ENCODE measurements at places on chromosomes 5 and 9.

DNA sequence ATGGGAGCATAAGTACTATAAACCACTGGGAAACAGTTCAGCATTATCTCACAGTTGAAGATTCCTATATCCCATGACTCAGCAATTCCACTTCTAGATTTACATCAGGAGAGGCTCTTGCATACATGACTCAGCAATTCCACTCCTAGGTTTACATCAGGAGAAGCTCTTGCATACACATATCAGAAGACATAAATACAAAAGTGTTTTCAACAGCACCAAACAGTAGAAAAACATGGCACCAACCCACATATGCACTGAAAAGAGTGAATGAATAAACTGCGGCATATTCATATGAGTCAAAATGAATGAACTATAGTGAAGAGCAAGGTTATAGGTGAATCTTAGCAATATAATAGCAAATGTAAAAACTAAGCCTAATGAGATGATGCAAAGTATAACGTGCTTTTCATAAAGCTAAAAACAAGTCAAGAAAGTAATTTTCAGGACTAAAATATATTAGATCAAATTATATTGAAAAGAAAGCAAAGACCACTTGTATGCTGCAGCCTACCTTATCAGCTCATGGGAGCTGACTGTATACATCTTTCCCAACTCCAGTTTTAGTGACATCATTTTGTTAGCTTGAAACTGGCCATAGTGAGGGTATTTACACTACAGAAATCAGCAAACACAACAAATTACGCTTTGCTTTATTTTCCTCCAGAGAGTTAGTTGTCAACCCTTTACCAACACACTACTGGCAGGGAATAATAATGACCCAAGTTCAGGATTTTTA is 95.8 kb downstream of the ANKRD18B start:
- peak; percentile 83 for DNase-seq

DNA sequence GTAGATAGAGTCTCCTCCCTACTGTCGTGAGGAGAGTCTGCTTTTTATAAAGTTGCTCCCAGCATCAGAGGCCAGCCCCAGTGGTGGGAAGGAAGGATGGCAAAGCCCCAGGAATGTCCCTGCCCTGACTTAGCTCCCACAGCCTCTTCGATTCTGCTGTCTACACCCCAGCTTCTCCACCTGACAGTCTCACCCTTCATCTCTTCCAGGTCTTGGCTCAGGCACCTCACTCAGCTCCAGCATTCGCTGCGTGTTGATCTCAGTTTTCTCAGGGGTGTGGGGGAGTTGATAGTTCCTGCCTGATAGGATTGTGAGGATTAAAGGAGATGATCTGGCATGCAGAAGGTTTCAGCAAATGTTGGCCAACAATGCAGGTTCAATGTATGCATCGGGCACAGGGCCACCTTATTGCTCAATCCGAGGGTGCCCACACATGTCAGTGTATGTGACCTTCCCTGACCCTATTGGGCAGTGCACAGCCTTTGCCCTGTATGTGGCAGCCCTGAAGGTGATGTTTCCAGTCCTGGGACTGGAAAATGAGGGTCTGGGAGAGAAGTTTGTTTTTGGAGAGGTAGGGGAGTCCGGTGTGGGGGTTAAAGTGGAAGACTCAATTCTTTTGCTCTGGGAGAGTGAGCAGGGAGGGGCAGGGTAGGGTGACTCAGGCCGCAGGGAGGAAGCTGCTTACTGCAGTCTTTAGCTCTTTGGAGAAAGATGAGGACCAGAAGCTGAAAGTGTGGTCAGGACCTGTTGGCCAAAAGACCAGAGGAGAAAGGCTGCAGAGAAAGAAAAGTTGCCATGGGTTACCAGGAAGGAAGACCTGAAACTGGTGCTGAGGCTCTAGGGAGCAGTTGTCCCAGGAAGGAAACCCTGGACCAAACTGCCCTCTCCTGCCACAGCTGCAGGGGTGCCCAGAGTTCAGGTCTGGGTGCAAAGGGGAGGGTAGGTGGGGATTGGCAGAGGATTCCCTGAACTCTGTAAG is 153.2 kb downstream of the MACROH2A1 start:
- DNase-seq: peak; percentile 58

DNA sequence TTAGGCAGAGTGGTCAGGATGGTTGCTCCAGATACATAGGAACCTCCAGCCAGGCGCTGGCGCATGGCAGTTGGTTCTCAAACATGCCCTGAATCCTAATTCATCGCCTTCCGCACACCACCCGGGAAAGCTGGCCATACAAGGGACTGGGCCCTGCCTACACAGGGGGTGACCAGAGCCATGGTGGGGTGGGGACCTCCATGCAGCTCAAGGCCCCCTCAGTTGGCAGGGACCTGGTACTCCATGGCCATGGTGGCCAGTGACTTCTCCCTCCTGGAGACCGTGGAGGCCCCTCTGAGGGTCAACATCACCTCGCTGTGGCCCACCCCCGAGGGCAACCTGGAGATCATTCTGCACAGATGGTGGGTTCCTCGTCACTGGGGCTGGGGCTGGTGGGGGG is 26.8 kb downstream of the PAEP start:
- no peak for DNase-seq

GRCh38 chr9:121303456-121304451 is 35.8 kb downstream of the GSN start:
- DNase-seq: no peak

DNA sequence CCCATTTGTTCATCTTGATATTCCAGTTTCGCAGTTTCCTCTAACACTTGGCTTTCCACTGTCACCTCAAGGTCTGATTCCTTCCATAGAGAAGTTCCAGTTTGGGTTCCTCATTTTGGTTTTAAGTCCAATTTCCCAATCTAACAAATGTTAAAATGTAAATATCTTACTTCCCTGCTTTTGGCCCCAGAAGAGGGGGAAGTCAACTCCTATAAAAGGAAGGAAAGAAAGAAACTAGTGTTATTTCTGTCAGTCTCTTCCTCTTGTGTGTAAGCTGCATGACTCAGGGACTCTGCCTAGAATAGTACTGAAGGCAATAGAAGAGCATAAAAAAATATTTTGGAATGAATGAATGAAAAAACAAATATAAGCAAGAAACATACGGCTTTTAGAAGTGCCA is 127.5 kb upstream of the CCNG1 start:
- no peak for DNase-seq

- no peak for DNase-seq
Observed at GRCh38 chr5:3891113-3891512, 295.5 kb downstream of the IRX1 start.

- peak; percentile 12 for DNase-seq
Observed at GRCh38 chr9:79352322-79352721, 219.4 kb upstream of the TLE4 start.

GRCh38 chr9:74948937-74949336 is 3.8 kb downstream of the C9orf40 start:
- DNase-seq: no peak

GRCh38 chr5:15757619-15758018 is 257.6 kb downstream of the FBXL7 start:
- DNase-seq: no peak

DNA sequence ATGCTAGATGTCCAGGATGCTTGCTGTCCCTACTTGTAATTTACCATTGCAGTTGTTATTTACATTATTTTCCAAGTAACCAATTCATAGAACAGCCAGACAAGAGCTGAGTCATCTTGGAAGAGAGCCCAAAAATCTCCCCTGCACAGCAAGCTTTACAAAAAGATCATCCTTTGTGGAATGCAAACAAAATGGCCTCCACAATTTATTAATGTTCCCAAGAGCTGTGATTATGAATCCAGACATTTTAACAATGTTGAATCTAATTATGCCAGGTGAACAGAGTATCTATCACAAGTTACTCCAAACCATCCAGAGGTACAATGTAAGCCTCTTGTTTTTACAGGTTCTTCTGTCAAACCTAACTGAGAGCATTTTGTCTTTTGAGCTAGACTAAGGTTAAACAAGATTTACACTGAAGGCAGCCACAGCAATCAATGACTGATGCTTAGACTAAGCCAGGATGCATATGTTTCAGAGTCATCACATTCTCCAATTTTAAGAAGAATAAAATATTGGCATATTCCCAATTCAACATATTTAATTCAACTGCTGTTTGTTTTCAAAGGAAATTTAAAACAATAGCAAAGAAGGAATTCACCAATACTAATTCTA is 95.3 kb upstream of the SLC12A2 start:
- peak; percentile 81 for DNase-seq

DNA sequence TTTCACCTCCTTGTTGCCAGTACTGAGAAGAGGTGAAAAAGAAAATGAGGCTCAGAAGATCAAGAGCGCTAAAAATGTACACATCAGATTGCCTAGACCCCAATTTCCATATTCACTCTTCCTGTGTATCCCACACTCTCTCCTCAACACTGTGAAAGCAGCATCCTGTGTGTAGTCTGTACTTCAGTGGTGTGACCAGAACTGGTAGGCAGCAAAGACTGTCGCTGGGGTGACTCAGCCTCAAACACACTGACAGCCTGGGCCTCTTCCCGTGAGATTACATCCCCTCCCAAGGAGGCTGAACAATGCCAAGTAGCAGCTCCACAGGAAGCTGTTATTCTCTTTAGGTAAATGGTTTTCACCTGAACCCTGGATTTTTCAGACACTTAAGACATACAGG is 135.5 kb downstream of the CCDC192 start:
- peak; percentile 11 for DNase-seq

DNA sequence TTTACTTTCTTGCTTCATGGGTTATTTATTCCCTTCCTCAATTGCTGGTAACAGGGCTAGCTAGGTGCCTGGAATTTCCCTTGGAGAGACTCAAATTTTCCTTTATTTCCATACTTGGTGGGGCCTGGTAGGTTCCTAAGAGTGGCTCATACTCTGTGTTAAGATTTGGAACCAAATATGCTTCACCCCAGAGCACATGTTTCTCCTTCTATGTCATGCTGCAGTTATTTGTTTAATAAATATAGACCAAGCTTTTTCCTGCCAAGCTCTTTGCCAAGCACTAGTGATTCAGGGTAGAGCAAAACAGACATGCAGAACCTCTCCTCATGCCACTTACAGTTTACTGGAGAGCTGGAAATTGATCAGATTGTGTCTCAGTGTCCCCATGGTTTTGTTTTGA is 290.3 kb upstream of the SGCD start:
- DNase-seq: peak; percentile 82

DNA sequence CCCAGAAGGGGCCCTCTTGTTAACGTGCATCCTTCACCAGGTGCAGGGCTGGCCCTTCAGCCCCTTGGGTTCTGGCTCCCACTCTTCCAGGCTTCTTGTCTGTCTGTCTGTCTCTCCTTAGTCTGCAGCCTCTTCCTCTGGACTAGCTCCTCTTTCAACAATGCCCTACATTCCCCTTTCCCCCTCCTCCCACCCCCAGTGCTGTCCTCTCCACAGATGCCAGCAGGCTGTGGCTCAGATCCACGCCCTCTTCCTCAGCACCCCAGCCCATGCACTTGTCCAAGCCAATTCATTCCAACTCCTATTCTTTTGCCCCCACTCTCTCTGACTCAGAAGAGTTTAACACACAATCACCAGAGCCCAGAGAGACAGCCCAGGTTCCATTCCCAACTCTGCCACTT is 45.2 kb upstream of the ALDH1B1 start:
- DNase-seq: no peak

DNA sequence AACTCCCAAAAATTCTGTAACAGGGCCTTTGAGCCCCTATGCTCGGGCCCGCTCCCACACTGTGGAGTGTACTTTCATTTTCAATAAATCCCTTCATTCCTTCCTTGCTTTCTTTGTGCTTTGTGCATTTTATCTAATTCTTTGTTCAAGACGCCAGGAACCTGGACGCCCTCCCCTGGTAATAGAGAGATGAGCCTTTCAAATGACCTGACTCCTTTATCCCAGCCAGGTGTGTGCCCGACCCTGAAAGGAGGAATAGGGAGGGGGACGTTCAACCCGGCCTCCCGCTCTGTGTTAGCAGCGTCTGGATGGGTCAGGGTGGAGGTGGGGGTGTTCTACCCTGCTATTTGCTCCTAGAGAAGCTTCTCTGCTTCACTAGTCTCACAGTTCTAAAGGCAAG is 53.9 kb downstream of the FXN start:
- no peak for DNase-seq
